Activated B cell treated with CpG ODN at 0.5 μM for 24 hours (primary cell): ENCODE measurements at places on chromosomes 13 and 19. TPM values are rescaled to one million over a fixed set of nuclear protein-coding genes. Genes with fewer than 3 reads are reported as not detected.

DNA sequence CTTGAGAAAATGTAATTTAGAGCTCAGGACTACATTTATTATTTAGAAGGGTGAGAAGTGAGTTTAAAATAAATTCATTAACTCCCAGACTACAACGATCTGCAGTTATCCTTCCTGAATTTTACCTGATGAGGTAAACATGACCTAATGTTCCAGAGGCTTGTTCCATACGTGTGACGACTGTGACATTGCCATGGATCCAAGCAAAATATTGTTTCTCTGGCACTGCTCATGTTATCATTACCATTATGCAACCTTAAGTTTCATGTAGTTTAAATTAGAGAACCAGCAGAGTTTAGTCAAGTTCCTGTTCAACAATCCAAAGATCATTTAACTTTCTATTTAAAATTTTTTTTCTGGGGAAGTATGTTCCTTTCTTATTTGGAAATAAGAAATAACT is 279.6 kb downstream of the KLF5 start:
- DNase-seq: no peak

DNA sequence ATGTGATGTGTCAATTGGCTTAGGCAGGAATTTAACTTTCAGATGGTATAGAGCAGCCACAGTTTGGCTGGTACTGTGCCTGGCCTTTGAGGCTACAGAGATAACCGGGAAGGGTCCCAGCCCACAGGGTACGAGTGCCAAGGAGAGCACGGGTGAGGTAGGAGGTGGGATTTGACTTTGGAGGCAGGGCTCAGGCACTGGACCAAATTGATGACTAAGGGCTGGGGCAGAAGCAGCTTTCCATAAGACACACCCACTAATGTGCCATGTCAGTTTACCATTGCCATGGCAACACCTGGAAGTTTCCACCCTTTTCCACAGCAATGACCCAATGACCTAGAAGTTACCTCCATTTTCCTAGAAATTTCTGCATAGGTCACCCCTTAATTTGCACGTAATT is 466.2 kb downstream of the TSHZ3 start:
- no peak for DNase-seq

Gene PTGER1
- total RNA-seq: not detected in 2 replicates

Gene PODNL1
- 0.44 TPM in 1 of 2 replicates, not detected in the other for total RNA-seq

- DNase-seq: no peak
These were observed 28.7 kb downstream of the TMEM255B start for GRCh38 chr13:113787694-113788093.

Gene SIGLEC14
- total RNA-seq: 10.5 and 12.8 TPM in 2 replicates

- no peak for DNase-seq
These were observed 2700.2 kb downstream of the PCDH9 start for GRCh38 chr13:64529874-64530485.

Gene RNF17
- total RNA-seq: not detected in 2 replicates

DNA sequence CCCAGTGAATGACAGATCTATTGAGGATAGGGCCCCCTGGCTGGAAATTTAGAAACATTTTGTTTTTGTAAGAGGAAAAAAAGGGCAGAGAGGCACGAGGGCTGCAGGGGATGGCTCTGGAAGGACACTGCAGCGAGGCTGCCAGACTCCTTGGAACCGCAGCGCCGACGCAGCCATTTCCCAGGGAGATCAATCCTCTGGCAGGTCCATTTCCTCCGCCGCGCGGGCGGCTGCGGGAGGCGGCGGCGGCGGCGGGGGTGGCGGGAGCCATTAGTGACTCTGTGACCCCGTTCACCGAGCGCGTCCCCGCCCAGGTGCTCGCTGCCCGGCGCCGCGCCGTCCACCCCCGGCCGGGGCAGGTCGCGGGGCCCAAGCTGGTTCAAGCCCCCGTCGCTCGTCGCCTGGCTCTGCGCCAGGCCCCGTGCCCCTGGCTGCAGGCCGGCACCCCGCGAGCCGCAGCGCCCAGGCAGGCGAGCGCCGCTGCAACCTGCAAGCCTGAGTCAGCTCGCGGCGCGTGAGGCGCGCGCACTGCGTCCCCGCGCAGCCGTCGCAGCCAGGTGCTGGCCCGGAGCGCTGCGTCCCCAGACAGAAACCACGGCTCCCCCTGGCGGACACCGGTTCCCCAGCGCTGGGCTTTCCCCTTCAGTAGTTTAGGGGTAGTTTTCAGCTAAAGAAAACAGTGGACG is 192.6 kb downstream of the KATNAL1 start:
- peak; percentile 89 for DNase-seq

DNA sequence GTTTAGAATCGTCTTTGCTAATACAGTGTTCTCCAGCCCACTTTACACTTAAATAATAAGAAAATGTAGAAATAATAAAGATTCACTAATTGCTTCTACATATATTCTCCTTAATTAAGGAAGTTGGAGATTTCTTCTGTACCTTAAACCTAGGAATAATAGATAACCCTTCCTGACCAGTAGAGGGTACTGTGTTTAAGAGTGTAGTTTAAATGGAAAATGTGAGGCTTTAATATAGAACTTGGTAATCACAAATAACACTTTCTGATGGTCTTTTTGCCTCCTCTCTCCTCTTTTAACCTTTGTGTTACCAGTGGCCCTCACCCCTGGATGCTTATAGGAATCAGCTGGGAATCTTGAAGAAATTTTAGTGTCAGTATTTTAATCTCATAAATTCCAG is 20.7 kb downstream of the POMP start:
- DNase-seq: no peak
